Activated CD4-positive, alpha-beta T cell treated with anti-CD3 and anti-CD28 coated beads for 36 hours (primary cell): ENCODE measurements at places on chromosomes 2 and 18. TPM values are rescaled to one million over a fixed set of nuclear protein-coding genes. Genes with fewer than 3 reads are reported as not detected.

DNA sequence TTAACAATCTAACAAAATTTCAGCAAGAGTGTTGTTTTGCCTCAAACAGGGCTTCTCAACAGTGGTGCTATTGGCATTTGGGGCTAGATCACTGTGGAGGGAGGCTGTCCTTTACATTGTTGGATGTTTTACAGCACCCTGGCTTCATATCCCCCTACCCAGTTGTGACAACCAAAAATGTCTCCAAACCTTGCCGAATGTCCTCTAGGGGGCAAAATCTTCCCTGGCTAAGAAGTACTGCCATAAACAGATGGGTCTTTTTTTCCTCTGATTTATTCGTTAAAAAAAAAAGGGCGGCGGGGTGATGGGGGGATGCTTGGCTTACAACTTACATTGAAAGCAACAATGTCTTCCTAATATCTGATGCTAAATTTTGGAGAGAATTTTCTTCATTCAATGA, 207.6 kb upstream of the CCDC150 start:
- no peak for DNase-seq

DNA sequence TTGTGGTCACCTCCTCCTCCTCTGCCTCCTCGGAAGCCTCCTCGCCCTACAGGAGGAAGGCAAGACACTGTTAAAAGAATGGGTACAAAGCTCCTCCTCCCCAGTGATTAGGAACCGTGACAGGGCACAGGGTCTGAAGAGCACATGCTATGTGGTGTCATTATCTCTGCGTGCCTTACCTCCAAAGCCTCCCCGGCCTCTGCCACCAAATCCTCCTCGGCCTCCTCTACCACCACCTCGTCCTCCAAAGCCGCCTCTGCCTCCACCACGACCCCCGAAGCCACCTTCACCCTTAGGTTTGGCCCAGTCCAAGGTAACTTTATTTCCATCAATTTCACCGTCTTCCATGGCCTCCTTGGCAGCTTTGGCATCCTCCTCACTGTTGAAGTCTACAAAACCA, 9.1 kb downstream of the NCL start:
- DNase-seq, result peak; percentile 9

- no peak for DNase-seq
Measured at GRCh38 chr18:76827205-76828200, 5.1 kb downstream of the ZNF236 start.

DNA sequence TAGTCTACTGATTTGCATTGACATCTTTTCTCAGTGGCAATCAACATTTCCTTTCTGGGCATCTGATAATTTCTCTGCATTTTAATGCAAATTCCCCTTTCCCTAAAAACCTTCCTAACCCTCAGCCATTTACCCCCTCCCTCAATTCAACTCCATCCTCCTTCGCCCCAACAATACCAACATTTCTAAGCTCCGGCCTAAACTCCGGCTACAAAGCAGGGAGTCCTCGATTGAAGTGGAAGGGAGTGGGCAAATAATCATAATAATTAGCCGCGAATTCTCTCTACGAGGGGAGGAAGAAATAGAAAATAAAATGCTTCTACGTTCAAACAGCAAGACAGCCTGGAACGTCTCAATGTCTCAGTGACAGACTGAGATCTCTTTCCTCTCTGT, 4.6 kb downstream of the BCL11A start:
- DNase-seq, result no peak

DNA sequence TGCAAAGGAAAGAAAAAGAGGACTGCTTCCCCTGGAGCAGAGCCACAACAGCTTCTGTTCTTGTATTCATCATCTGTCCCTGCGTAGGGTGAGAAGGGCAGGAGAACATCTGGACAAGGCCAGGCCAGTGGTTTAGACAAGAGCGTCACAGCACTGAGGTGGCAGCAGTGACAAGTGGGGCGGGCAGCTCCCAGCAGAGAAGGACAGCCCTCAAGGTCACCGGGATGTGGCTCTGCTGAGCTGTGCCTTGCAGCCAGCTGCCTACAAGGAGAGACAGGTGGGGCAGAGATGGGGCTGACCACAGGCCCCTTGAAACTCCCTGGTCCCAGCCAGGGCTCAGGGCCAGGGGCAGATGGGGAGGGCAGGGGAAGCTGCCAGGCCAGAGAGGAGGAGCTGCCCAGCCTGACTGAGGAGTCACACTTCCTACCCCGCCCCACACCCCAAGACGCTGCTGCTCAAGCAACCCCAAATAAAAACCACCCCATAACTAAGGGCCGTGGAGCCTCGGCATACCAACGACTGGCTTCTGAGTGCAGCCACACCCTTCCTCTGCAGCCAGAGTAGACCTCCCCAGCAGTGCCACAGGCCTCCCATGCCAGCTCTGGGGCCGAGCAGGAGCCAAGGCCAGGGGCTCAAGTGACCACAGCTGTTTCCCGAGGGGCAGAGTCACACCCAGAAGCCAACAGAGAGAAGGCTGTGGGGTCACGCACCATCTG, 5.4 kb downstream of the RAB11FIP5 start:
- DNase-seq, result no peak

GALNT5 gene
- not detected for total RNA-seq

GRCh38 chr2:60855989-60856669, 25.2 kb upstream of the REL start:
- no peak for DNase-seq

GRCh38 chr2:25590921-25591505, 82.4 kb downstream of the DTNB start:
- no peak for DNase-seq

DNA sequence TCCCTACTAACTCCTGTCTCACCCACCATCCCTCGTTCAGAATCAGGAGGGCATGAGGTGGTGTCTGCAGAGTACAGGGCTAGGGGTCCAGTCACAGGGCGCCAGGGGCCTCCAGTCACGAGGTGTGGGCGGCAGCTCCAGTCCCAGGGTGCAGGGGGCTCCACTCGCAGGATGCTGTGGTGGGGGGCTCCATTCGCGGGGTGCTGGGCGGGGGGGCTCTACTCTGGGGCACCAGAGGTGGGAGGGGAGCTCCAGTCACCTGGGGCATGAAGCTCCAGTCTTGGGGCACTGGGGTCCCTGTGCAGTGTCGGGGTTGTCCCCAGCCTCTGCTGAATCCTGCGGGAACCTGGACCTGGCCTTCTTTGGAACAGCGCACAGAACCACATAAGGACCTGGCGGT, 66.0 kb downstream of the EIPR1 start:
- no peak for DNase-seq

GRCh38 chr2:18267501-18267900, 293.0 kb downstream of the RDH14 start:
- DNase-seq, result no peak

- no peak for DNase-seq
Measured at GRCh38 chr18:37341016-37341415, 224.6 kb downstream of the CELF4 start.
